BE2C (cell line): ENCODE measurements at places on chromosomes 6 and 20.

DNA sequence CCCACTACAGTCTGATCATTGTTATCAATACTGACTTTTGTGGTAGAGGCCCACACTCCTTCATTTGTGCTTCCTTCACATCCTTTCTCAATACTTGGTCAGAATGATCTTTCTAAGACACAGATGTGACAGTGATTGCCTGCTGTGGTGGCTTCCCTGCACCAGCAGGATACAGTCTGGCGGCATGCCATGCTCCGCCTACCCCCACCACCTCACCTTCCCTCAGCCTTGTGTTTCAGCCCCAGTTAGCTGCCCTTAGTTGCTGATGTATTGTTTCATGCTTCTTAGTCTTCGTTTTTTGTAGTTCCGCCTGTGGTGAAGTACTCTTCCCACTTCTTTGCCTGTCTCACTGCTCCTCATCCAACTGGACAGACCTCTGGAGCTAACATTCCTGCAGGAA, 10.9 kb downstream of the LRRC1 start:
- no peak for DNase-seq

GRCh38 chr6:79630883-79631692, at the start of gene SH3BGRL2:
Gene SH3BGRL2, plus strand, starts transcription at chr6:79631329. Its CDS starts 133 bp downstream, at chr6:79631462.
- peak; percentile 89 for DNase-seq

- no peak for DNase-seq
Observed at GRCh38 chr6:104959026-104959858, 2.3 kb downstream of the LIN28B start.

- DNase-seq: no peak
Observed at GRCh38 chr6:108116546-108117426, 42.2 kb upstream of the OSTM1 start.

- DNase-seq: no peak
Observed at GRCh38 chr6:150029749-150030148, 4.4 kb upstream of the RAET1L start.

DNA sequence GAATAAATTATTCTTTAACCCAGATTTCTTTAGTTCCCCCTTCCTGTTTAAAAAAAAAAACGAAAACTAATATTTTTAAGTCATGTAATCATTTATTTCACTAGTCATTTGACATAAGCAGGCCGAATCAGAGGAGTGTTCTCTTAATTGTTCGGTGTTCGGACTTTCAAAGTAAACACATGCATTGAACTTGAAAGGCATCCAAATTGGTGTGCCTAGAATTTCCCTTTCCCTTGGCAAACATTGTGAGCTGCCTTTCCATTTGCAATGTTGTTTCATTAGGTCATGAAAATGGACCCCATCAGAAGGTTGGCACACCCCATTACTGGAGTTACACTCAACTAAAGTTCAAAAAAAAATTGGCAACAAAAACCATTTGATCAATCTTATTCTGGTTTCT, 283.0 kb upstream of the MARCKS start:
- DNase-seq: no peak

DNA sequence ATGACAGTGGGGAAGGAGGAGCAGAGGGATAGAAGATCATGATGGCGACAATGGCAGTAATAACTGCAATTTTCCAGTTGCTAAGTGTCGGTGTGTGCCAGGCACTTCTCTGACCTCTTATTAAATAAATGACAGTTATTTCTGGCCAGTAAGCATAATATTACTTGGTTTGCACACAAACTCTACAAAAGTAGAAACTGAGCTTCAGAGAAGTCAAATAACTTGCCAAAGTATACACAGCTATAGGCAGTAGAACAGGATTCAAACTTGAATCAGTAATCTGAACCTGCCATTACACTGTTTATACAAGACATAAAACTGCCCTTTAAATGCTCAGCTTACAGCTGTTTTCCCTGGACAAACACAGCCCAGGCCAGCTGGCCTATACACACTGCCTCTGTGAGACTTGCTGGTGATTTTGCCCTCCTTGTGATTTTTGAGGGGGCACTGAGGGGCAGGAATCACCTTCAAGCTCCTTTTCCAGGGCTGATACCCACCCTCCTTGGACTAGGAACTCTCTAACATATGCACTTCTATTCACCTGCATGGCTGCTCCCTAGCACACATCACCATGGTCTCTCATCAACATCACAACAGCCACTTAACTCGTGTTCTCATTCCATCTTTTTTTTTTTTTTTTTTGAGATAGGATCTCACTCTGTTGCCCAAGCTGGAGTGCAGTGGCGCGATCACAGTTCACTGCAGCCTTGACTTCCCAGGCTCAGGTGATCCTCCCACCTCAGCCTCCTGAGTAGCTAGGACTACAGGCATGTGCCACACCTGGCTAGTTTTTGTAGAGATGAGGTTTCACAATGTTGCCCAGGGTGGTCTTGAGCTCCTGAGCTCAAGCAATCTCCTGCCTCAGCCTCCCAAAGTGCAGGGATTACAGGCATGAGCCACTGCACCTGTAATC, 63.6 kb downstream of the SLC23A2 start:
- DNase-seq: no peak

- DNase-seq: no peak
Observed at GRCh38 chr6:158211273-158212055, 43.3 kb downstream of the GTF2H5 start.

DNA sequence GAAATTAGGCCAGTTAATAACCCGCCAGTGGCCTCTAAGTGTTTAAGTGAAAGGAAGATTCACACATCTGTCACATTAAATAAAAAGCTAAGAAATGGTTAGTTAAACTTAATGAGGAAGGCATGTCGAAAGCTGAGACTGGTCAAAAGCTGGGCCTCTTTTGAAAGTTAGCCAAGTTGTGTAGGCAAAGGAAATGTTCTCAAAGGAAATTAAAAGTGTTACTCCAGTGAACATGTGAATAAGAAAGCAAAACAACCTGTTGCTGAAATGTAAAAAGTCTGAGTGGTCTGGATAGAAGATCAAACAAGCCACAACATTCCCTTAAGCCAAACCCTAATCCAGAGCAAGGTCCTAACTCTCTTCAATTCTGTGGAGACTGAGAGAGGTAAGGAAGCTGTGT, 10.9 kb upstream of the MTRF1L start:
- DNase-seq: no peak

GRCh38 chr20:23243791-23244155, 106.8 kb upstream of the NXT1 start:
- no peak for DNase-seq

DNA sequence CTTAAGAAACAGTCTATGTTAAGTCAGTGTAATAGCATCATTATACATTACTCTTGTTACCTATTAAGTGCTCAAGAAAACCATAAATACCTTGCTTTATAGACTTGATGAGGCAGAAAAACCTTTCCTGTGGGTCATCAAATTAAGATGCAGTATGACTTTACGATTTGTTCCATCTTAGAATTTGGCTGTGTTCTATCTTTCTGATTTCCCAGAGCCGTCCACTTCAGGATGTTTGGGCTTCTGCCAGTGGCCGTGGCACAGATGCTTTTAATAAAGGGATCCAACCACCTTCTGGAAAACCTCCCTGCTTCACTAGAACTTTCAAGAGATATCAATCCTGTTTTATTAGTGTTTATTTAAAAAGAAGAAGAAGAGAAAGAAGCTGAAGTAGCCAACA, 71.2 kb downstream of the PDE7B start:
- peak; percentile 58 for DNase-seq

DNA sequence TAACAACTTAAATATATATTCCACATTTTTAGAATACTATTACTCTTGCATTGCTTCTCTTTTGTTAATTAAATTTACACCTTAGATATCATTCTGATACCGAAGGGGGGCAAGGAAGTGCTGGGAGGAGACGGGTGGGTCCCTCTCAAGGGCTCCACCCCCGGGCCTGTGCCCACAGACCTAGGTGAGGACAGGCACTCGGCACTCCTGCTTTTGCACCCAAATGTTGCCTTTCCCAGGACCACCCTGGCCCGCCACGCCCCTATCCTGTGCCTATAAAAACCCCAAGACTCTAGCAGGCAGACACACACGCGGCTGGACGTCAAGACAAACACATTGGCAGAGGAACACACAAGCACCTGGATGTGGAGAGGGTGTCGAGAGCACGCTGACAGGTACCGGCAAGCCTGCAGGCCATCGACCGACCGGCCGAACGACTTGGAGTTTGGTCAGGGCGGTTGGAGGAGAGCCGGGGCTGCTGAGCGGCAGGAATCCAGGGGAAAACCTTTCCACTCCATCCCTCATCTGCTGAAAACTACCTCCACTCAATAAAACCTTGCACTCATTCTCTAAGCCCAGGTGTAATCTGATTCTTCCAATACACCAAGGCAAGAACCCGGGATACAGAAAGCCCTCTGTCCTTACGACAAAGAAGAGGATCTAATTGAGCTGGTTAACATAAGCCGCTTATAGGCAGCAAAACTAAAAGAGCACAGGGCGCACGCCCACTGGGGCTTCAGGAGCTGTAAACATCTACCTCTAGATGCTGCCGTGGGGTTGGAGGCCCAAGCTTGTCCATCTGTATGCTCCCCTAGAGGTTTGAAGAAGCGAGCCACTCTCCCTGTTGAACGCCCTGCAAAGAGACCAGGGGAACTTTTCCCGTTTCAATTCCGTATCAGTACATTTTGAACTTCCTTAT, 197.4 kb upstream of the PRSS16 start:
- DNase-seq: no peak

GRCh38 chr6:118968416-118968815, 33.5 kb upstream of the MCM9 start:
- DNase-seq: no peak

- no peak for DNase-seq
Observed at GRCh38 chr20:2655331-2656116, 3.1 kb downstream of the NOP56 start.

GRCh38 chr6:90574610-90575009, 12.3 kb downstream of the MAP3K7 start:
- DNase-seq: no peak

DNA sequence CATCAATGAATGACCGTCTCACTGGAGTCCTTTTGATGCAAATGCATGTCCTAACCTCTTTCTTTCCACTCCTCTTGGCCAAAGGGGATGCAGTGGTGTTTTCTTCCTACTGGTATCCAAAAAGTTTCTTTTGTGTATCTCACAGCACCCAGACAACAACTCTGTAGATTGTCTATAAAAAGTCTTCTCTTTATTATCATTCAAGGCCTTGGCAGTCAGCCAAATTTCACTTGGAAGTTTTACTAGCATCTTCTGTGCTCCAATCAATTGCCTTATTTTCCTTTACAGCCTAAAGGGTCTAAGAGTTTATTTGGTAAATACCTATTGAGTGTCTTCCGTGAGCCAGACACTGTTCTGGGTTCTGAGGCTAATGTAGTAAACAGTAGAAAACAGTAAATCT, 150.2 kb upstream of the RNF217 start:
- no peak for DNase-seq

DNA sequence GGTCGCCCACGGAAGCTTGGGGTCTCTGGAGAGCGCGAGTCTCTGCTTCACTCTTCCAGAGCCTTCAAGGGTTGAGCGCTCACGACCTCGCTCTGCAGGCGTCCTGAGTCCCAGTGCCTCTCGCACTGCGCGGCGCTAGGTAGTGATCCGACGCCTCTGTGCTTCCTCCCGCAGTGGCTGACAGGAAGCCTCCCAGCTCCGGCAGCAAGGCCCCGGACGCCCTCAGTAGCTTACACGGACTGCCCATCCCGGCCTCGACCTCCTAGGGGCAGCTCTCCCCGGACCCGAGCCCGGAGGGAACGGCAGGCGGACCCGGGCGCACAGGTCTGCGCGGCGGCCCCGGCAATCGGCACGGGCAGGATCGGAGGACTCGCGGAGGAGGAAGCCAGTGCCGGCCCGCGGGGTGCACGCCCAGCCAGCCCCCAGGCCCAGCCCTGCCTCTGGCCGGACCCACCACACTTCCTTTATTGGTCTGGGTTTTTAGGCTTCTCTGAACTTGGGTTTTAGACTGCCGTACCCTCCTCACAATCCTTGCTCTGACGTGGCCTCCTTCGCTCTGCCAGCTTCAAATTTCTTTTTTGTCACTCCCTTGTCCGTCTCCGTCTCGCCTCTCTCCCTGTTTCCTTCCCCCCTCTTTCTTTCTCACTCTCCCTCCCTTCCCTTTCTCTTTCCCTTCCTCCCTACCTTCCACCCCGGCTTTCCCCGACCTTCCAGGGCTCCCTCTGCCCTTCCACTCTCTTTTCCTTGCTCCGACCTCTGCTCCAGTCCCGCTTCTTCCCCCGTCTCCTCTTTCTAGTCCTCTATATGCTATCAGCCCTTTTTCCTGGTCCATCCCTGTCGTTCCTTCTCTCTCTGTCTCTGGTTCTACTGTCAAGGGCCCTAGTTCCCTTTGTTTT, 9.1 kb downstream of the PAX1 start:
- no peak for DNase-seq

- DNase-seq: no peak
Observed at GRCh38 chr6:9646342-9647070, 768.4 kb downstream of the TFAP2A start.

DNA sequence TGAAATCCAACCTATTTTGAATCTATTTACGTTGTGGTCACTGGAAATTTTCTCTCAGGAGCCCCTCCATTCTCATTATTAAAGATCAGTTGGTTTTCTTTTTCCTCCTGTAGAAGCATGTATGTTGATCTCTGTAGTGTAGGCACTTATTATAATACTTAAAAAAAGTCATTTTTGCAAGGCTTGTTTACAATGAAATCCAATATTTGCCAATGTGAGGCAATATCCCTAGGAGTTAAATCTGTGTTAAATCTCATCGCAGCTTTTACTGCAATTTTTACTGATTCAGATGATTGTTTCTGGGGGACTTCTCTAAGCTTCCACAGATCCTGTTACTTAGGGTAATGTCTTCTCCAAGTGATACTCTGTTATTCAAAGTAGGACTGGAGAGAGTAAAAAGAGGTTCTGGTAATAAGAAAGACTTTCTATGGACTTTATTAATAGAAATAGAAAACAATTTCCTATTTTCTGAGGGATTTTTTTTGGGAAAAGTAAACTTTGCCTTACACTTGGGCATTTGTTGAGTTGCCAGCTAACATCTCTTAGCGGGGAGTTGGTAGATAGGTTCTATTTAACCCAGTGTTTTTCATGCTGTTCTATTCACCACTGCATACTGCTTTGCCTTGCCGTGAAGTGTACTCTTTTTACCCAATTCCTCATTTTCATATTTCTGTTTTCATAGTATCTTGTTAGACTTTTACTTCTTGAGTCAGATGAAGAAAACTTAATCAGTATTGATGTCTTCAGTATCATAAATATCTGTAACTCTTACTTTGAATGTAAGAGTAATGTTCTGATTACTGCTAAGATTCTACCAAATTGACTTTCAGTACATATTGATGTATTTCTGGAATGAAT, 48.6 kb downstream of the CDKAL1 start:
- DNase-seq: no peak

GRCh38 chr6:124867121-124867520, 95.1 kb upstream of the RNF217 start:
- no peak for DNase-seq

GRCh38 chr6:125954735-125955339, 1.7 kb upstream of the HINT3 start:
- DNase-seq: no peak

DNA sequence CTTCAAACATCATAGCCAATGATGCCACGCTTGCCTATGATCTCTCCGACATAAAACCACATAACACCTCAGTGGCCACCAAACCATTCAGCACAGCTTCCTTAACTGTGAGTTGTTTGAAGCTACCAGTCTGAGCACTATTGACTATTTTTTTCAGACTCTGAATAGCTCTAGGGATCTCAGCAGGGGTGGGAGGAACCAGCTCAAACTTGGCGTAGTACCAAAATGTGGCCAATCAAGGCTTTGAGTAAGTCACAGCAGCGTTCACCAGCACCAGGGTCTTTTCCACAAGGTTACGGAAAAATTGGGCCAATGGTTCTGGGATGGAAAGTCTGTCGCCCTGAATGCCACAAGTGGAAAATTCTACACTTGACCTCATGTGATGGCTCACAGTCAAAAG, 70.6 kb downstream of the SMPDL3A start:
- no peak for DNase-seq
